Activated gamma-delta T cell treated with Interleukin-2 at 50 U/mL for 16 hours (primary cell): ENCODE measurements at places on chromosomes 12 and 14.
A peak's percentile ranks its signal among the peaks of the same experiment; 100 is the strongest.

- no peak for DNase-seq
These were observed 441.9 kb downstream of the TMEM121 start for GRCh38 chr14:105968291-105968690.

GRCh38 chr12:44509471-44509870 is 366.6 kb downstream of the NELL2 start:
- DNase-seq: no peak

- no peak for DNase-seq
These were observed 34.1 kb downstream of the ABCB9 start for GRCh38 chr12:122932207-122932606.

DNA sequence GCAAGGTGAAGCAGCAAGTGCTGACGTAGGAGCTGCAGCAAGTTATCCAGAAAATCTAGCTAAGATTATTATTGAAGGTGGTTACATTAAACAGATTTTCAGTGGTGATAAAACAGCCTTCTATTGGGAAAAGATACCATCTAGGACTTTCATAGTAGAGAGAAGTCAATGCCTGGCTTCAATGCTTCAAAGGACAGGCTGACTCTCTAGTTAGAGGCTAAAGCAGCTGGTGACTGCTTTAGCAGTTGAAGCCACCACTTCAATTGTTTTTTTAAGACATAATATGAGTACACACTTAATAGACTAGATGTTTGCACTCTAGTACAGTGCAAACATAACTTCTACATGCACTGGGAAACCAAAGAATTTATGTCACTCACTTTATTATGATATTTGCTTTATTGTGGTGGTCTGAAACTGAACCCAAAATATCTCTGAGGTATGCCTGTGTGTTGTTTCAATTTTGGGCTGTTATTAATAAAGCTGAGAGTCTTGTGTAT is 1026.9 kb upstream of the FOXG1 start:
- DNase-seq: no peak

GRCh38 chr12:64389154-64389553 is 1.4 kb downstream of the C12orf56 start:
- DNase-seq: no peak

- DNase-seq: no peak
These were observed 448.1 kb upstream of the DCN start for GRCh38 chr12:91630596-91631293.

- DNase-seq: no peak
These were observed 111.8 kb downstream of the KIF26A start for GRCh38 chr14:104250175-104250574.

- DNase-seq: no peak
These were observed 65.7 kb downstream of the CDK17 start for GRCh38 chr12:96334502-96334901.

DNA sequence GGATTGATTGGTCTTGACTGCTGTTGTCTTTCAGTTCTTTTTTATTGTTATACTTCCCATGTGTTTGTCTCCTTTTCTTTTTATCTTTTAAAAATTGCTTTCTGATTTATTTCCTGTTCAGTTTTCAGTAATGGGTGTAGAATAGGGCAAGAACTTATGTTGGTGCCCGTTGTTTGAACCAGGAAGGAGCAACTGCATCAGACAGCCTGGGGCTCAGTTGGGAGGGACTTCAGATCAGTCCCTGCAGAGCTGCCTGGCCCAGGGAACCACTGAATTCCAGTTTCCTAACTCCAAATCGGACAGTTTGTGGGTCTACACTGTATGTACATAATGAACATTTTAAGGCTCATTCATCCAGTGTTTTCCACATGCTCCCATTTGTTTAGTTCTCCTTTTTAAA is 64.9 kb downstream of the FBXO34 start:
- peak; percentile 19 for DNase-seq

GRCh38 chr12:12755923-12756322 is 29.5 kb upstream of the APOLD1 start:
- no peak for DNase-seq

DNA sequence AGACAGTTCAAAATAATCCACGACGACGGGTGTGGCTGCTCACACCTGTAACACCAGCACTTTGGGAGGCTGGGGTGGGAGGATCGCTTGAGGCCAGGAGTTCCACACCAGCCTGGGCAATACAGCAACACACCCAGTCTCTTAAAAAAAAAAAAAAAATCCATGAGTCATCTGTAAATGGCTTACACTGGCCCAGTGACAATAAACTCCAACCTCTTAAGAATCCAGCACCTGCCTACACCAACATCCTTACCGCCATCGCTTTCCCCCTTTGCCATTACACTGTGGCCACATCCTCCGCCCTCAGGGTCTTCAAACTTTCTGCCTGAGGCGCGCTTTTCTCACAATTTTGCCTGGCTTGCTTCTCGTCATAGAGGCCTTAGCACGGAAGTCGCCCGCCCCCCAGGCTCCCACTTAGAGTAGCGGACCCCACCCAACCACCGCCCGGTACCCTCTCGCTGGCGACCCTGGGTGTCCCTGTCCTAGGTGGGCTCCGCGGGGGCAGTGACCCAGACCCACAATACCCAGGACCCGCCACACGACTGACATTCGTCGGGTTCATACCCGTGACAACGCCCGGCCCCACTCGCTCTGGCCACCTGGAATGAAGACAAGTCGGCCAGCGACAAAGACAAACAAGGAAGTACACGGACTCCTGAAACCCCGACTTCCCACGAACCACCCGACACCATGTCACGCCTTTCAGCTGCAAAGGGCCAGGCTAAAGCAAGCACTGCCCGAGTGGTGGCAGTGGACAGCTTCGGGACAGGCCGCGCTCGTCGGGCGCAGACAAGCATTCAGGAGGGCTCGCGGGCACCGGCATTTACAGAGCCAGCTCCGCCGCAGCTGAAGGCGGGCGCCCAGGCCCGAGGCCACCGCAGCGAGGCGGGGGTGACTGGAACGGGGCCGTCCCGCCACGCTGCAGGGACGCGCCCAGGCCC is 636 bp downstream of the GOLGA3 start:
- DNase-seq: peak; percentile 16

GRCh38 chr12:13198876-13199275 is 2.4 kb downstream of the EMP1 start:
- no peak for DNase-seq

GRCh38 chr14:91261115-91261514 is 16.6 kb upstream of the GPR68 start:
- DNase-seq: peak; percentile 50

DNA sequence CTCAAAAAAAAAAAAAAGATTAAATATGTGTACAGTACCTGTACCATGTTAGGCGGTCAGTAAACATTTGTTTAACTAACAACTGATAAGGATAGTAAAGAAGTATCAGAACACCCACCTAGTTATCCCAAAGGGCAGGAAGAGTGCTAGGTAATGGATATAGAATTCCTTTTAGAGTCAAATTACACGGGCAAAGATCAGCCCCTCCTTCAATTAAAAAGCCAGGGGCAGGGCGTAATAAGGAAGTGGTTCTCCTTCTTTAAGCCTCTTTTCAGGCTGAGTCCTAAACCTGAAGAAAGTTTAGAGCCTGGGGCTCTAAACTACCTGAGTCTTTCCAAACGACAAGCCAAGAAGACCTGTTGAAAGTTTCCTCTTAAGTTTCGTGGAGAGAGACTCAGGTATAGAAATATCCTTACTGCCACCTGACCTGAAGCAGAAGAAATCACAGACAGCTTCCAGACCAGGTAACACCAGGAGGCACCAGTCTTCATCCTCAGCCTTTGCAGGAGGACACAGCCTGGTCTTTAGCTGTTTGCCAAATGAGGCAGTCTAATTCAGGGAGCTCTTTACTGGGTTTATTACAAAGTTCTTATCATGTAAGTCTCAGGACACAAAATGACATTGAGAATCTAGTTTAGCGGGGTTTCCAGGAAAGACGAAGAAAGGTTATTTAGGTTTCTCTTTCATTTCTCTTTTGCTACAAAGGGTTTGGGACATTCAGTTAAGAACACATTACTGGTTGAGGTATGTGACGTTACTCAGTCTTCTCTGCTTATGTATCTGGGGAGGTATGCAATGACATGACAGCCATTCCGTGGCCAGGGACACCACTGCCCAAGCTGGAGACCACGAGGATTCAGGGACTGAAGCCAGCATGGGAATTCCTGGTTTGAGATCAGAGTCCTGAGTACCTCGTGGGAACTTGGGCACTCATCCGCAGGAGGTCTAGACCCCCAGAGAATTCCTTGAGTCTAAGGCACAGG is at the start of gene BCL2L14:
BCL2L14 (plus strand) TSS at position 266 of the 983 bp plus-strand sequence. CDS start 8,367 bp downstream, outside the sequence.
- DNase-seq: no peak

- DNase-seq: no peak
These were observed 274.7 kb downstream of the EGLN3 start for GRCh38 chr14:33676135-33676566.

DNA sequence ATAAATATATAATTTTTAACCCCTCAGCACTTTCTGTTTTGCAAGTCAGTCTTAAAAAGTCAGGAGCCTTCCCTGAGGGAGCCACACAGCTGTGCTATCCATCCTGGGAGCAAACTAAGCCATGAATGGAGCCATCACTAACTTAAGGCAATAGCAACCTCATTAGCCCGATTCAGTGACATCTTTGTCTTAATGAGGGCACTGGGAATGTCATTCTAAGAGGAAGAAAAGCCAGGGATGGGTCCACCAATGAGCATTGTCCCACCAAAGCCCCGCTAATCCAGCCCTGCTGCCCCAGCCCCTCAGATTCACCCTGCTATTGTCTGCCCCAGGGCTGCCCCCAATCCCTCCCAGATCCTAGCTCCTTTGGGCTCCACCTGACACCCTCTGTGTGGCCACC is 19.5 kb downstream of the GSC start:
- no peak for DNase-seq

DNA sequence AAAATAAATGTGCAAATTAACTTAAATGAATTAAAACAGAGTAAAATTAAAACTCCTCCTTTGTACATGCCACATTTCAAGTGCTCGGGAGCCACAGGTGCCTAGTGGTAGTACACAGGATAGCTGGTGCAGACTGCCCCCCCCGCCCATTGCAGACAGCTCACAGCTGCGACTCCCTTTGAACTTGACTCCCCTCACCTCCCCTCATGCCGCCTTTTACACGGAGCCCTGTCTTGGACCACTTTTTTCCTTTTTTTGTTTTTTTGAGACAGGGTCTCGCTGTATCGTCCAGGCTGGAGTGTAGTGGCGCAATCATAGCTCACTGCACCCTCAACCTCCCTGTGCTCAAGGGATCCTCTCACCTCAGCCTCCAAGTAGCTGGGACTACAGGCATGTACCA is 11.5 kb downstream of the SETD1B start:
- no peak for DNase-seq

GRCh38 chr12:32398181-32398580 is 1.2 kb upstream of the FGD4 start:
- no peak for DNase-seq
